ENCODE measurements at places on chromosomes 7 and 10.

DNA sequence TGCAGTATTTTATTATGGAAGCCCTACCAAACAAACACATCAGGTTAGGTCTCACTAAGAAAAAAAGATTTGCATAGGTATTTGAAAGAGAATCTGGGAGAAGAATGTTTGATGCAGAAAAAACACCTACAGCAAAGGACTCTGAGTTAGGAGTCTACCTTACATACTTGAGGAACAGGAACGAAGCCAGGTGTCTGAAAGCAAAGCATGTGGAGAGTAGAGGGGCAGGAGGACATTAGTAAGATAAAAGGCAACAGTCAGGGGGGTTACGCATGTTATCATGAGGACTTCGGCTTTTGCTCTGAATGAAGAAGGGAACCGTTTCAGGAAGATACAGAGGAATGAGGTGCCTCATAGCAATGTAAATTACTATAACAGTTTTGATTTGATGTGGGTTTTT, 87.9 kb upstream of the PTER start:
- no peak for DNase-seq

DNA sequence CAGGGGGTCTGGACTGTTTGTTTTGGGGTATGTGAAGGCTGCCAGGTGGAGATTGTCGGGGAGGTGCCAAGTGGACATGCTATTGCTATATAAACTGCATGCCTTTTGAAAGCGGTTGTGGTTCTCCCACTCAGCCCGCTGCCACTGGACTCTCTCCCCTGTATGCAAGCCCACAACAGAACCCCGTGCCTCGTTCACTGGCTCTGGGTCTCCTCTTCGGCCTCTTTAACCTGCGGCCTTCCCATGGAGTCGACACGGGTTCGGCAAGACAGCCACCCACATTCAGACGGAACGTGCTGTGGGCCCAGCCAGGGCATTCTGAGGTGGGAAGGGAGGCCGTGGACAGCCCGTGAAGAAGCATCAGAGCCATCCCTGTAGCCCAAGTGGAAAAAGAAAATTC, 50.3 kb downstream of the SVIL start:
- DNase-seq, result no peak

DNA sequence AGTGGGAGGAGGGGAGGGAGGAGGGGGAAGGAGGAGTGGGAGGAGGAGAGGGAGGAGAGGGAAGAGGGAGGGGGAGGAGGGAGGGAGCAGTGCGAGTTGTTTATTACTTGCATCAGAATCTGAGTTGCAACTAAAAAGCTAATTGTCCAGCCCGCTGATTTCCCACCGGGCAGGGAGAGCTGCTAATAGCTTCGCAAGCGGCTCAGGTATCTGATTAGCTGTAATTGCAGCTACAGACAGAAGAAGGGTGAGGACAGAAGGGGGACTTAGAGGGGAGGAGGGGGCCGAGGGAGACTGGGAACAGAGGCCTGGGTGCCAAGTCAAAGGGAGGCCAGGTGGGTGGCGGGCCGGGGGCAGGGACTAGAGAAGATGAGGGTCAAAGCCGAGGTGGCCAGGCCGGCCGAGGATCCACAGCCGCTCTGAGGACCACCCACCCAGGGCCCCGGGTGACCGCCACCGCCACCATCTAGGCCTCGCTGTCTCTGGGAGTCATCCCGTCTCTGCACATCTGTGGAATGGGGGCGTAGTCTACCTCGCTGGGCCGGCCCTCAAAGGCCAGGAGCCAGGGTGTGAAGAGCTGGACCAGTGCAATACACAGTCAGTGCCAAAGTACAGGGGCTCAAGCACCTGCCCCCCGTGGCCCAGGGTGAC, 54.2 kb downstream of the MICALL2 start:
- DNase-seq, result no peak

- peak; percentile 3 for DNase-seq
Observed at GRCh38 chr10:129725011-129725410, 239.1 kb downstream of the EBF3 start.

GRCh38 chr10:61989995-61990760, 88.7 kb downstream of the ARID5B start:
- no peak for DNase-seq

DNA sequence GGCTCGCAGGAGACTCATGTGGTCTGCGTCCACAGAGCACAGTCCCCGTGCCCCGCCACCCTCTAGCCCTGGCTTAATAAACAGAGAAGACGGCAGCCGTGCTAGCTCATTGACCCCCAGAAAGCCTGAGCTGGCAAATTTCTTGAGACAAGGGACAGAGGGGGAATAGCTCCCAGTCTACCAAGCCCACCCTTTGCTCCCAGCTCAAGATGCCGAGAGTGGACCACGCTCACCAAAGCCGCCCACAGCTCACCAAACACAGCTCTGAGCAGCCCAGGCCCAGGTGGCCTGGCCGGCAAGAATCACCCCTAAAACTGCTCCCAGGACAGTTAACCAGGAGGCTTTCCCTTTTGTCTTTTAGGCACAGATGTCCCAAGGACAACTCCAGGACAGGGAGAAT, 5.4 kb downstream of the PDGFA start:
- no peak for DNase-seq

DNA sequence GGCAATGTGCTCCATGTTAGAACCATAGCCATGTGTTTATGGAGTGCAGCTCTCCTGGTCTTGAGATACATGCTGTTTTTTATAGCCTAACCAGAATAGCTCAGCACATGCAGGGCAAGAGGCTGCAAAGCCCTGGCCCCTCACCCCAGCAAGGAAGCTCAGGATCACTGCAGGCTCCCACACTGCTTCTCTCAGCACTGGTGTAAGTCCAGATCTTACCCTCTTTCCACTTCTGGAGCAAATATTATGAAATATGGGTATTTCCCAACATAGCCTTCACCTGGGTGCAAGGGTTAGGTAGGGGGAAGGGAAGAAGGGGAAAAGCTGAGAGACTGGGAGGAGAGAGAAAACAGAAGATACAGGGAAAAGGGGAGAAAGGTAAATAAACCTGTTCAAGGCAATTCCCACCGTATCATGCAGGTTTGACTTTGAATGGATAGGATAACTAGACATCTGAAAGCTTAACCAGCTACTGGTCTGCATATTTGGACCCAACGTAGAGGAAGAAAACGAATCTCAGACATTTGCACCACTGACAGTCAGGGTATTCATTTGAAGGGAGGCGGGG, 19.7 kb downstream of the SKIDA1 start:
- no peak for DNase-seq

GRCh38 chr7:74051629-74052410, 23.8 kb downstream of the ELN start:
- no peak for DNase-seq

GRCh38 chr7:14073543-14073942, 84.1 kb upstream of the ETV1 start:
- peak; percentile 11 for DNase-seq

- DNase-seq, result no peak
Observed at GRCh38 chr7:138872576-138872975, 74.6 kb upstream of the ATP6V0A4 start.

DNA sequence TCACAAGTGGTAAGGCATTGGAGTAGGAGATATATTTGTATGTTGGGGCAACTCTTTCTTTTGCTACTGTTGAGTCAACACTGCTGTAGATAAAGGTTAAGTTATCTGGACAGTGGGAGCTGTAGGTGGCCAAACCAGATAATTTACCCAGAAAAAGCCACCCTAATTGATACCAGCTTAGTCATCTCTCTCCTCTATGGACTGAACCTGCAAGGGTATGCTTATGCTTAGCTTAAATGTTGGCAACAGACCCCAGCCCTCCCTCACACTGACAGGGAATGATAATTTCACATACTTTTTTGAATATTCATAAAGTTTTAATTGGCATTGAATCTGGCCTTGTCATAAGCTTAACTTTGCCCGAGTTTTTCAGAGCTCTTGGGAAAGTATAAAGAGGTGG, 66.3 kb downstream of the CREB5 start:
- DNase-seq, result no peak

DNA sequence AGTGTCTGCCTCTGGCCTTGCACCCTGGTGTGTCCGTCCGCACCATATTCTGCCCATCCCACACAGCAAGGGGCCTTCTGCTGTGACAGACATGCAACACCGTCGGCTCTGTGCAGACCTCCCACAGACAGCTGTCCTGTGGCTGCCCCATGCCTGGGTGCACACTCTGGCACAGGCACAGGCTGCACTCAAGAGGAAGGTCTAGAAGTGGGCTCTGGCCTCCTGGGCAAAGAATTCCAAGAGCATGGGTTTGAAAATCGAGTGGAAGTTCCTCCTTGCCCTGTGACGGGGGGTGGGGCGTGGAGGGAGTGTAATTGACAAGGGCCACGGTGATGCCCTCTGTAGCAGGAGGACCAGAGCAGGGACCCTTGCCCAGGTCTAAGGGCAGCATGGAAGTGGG, 4.3 kb upstream of the LOXL4 start:
- DNase-seq, result no peak

DNA sequence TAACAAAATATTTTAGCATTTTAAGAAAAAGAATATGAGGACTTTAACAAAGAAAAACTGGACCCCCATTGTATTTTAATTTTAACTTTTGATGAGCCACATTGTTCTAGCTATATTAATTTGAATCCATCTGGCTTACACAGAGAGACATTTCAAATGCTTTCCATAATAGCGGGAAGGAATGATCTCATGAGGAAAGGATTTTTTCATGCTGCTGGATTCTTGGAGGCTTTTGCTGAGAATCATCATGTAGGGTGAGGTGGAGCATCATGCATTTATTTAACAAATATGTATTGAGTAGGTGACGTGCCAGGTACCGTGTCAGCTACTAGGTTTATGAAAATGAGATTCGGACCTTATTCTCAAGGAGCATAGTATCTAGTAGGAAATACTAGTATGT, 1006.3 kb downstream of the SORCS1 start:
- no peak for DNase-seq

DNA sequence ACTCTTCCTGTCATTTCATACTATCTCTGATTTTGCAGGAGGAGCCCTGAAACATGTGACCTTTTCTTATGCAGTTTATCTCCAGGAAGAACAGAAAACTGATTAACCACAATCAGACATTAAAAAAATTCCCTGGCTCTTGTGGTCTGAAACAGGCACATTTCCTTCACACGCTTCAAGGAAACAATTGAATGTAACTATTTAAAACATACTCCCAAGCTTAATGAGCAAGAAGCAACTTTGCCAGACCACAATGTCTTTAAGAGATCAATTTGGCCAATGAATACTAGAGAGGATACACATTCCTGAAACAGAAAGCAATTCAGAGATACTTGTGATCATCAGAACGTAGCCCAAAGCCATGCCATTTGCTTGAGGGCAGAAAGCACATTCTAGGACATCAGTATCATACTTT, 65.8 kb downstream of the PIP4K2A start:
- no peak for DNase-seq

- no peak for DNase-seq
Observed at GRCh38 chr7:127632276-127632910, 14.5 kb upstream of the PAX4 start.

DNA sequence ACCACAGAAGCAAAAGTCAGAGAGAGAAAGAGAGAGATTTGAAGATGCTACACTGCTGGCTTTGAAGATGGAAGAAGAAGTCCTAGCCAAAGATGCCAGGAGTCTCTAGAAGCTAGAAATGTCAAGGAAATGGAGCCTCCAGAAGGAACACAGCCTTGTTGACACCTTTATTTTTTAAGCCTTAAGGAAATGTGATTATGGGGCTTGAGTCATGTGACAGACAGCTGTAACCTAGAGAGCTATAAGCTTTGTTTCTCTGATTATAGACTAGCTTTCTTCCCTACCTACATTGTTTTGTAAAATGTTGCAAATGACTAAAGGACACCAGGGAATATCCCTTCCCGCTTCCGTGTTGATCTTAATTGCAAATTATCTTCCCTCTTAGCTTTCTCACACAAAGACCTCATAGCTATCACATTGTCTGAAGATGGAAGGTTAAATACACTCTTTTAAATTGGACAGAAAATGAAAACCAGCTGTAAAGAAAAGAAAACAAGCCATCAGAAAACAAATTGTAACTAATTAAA, 199.9 kb downstream of the ARHGAP12 start:
- DNase-seq, result no peak

- no peak for DNase-seq
Observed at GRCh38 chr7:99365318-99366141, 9.0 kb upstream of the ARPC1B start.

DNA sequence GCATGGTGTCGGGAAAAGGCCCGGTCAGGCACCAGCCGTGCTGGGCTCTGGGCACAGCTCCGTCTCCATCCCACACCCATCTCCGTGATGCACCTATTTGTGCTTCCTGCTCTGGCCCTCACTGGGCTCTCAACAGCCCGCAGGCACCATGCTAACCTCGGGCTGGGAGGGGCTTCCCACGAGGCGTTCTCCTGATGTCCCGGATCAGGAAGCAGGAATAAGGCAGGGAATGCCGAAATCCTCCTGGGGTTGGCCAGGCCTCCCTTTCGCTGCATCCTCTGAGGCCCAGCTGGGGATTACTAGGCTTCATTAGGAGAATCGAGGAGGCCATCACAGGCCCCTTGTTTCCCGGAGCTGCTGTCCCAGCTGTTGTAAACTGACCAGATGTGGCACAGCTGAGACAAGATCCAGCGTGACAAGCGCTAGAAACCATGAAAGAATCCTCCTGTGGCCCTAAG, 72.0 kb downstream of the FAM53B start:
- DNase-seq, result no peak

GRCh38 chr10:67433276-67433675, 262.7 kb downstream of the CTNNA3 start:
- no peak for DNase-seq

GRCh38 chr7:15820319-15820718, 133.8 kb upstream of the MEOX2 start:
- no peak for DNase-seq

DNA sequence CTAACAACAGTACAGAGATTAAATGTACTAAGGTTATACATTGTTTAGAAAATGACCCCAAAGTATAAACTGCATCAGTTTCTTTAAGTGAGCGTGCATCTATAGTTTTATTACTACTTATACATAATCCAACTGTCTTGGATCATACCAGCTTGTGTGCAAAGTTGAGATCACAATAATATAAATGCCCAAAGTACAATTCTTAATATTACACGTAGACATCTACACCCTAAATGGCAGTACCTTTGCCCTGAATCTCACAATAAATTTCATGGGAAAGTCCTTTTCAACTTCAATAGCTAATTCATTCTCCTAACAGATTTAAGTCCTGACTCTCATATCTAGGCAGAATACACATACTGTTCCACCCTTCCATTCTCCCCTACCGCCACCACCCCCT, 11.8 kb downstream of the SCIN start:
- DNase-seq, result no peak

- DNase-seq, result no peak
Observed at GRCh38 chr7:17580141-17580540, 281.7 kb downstream of the AHR start.

GRCh38 chr10:47156873-47157272, 143.1 kb upstream of the GDF10 start:
- DNase-seq, result no peak
